ENCODE measurements at places on chromosomes 5 and 9.

DNA sequence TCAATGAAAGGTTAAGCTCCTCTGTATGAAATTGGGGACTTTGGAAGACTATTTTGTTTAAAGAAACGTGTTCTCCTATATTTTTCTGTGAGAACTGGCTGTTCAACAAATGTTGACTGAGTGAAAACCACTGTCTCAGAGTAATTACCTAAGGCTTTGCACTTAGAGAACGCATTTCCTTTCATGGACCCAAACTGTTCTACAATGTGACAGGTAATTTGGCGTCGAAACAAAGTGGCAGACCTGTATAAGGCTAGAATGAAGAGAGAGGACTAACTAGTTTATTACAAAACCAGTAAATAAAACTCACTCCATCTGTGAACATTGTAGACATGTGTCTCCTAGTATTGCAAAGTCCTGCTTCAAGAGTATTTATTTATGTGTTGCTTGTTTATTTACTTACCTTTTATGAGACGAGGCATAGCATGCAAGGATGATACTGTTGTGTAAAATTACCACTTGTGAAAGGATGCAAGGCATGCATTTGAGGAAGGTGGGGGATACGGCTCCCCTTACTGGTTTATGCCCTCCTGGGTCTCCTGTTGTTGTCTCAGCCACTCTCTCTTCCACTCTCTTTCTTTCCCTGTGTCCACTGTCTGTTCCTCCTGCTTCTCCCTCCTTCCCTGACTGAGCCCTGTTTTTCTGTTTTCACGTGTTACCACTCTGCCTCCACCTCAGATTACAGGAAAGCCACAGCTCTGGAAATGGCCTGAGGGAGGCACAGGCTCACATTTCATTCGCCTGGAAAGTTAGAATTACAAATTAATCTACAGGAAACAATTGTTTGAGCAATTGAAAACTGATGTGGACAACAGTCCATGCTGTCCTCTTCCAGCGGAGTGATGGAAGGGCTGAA lies 444.0 kb upstream of the ZNF608 start:
- peak; percentile 74 for DNase-seq

DNA sequence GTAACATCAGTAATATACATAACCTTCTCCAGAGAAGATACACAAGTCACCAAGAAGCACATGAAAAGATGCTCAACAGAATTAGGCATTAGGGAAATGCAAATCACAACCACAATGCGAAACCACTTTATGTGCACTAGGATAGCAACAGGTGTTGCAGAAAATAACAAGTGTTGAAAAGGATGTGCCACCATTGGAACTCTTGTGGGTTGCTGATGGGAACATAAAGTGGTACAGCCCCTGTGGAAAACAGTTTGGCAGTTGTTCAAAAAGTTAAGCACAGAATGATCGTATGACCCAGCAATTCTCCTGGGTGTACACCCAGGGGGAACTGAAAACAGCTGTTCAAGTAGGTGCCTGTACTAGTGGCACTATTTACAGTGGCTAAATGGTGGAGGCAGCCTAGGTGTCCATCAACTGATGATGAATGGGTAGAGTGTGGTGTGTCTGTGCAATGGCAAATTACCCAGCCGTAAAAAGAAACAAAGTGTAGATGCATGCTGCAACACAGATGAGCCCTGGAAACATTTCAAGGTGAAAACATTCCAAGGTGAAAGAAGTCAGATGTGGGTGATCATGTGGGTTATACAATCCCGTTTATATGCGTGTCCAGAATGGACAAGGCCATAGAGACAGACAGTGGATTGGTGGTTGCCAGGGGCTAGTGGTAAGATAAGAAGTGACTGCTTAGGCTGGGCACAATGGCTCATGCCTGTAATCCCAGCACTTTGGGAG lies 27.2 kb downstream of the CCDC69 start:
- DNase-seq: no peak

DNA sequence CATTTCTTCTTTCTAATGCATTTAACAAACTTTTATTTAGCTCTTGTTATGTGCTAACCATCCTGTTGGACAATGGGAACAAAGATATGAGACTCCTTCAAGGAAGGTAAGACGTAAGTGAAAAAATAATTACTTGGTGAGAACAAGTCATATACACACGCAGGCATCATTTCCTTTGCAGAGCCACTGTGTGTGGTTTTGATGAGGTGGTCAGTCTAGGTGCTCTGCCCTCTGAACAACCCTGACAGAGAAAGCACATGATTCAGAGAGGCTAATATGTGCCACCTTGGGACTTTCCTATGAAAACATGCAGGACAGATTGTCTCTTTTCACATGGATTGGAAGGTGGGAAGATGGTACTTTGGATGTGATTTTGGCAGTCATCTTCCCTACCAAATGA lies 1162.5 kb upstream of the DMAC1 start:
- DNase-seq: no peak

GRCh38 chr9:88927510-88927909 lies 63.8 kb upstream of the S1PR3 start:
- no peak for DNase-seq

DNA sequence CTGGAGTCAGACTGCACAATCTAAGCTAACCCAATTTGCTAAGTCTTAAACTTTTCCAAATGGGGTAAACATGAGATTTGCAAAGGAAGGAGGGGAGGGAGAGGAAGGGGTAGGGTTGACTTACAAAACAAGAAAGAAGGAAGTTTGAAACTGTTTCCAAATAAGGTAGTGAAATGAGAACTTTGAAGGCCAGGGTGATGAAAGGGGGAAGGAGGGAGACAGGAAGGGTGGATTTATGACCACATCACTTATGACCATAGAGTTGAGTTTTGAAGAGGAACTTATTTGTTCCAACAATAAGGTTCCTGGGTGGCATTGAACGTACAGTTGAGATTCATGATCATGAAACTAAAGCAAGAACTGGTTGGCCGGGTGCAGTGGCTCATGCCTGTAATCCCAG lies 72.5 kb upstream of the DAPK1 start:
- no peak for DNase-seq

Measured in SJSA1 (cell line).